ENCODE measurements at places on chromosomes 4 and X.

DNA sequence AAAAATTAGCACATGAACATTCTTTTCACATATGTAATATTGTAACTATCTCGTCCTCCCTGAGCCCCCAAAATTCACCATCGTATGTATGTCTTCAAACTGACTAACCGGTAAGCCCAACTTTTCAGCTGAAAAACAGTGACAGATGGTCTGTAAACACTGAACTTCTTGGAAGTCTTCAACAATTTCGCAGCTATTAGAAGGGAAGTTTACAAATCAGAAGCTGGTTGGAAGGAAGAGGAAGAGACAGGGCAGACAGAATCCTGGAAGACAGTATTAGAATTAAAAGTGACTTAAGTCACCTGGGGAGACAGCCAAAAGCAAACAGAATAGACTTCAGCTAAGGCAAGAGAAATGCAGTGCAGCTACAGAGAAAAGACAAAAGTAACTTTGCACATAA, 858.4 kb downstream of the ADGRL3 start:
- no peaks in the 10 kb centered on the region for H3K4me1 ChIP-seq
- no peaks in the 10 kb centered on the region for H3K36me3 ChIP-seq
- DNase-seq, result no peak
- H3K4me3 ChIP-seq, result no peak overlapping the region
- H3K27ac ChIP-seq, result no peak overlapping the region
- H3K27me3 ChIP-seq, result no peaks in the 10 kb centered on the region

DNA sequence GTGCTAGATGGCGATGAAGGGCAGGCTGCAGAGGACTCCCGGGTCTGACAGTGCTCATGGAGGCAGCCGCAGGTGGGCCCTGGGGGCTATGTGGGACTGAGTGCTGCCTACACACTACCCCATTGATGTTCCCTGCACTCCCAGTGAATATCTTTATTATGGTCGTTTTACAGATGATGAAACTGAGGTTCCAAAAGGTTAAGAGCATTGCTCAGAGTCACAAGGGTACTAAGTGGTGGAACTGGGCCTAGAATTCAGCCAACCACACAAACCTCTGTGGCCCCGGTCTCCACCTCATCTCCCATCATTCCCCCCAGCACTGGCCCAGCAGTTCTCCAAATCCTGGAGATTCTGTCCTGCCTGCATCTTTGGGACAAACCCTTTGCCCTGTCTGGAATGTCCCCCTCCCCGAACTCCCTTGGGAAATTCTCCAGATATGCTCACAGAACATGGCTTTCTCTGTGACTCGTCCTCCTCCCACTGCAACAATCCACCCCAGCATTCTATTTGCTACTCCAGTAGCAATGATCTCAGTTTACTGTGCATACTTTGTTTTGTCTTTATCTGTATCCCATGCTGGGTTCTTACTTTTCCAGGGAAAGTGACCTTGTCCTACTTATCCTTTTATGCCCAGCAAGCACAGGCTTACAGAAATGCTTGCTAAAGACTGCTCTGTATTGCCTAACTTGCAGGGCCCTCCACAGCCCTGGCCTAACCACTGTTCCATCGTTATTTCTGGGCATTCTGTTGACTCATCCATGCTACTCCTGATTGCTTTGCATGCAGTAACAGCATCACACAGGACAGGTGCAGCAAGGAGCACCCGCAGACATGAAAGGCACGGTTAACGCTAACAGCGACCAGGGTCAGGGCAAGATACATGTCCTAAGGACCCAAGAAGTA, 14.0 kb downstream of the PNMA6F start:
- H3K36me3 ChIP-seq, result no peaks in the 10 kb centered on the region
- DNase-seq, result no peak
- H3K27ac ChIP-seq, result no peak overlapping the region
- H3K27me3 ChIP-seq, result peaks cover 10% of the 10 kb centered on the region
- no peak overlapping the region for H3K4me3 ChIP-seq

- peaks cover 36% of the 10 kb centered on the region for H3K4me1 ChIP-seq
- H3K4me3 ChIP-seq, result no peak overlapping the region
- no peaks in the 10 kb centered on the region for H3K36me3 ChIP-seq
- H3K27me3 ChIP-seq, result no peaks in the 10 kb centered on the region
Observed at GRCh38 chr4:177960566-177960965, 518.3 kb upstream of the AGA start.

DNA sequence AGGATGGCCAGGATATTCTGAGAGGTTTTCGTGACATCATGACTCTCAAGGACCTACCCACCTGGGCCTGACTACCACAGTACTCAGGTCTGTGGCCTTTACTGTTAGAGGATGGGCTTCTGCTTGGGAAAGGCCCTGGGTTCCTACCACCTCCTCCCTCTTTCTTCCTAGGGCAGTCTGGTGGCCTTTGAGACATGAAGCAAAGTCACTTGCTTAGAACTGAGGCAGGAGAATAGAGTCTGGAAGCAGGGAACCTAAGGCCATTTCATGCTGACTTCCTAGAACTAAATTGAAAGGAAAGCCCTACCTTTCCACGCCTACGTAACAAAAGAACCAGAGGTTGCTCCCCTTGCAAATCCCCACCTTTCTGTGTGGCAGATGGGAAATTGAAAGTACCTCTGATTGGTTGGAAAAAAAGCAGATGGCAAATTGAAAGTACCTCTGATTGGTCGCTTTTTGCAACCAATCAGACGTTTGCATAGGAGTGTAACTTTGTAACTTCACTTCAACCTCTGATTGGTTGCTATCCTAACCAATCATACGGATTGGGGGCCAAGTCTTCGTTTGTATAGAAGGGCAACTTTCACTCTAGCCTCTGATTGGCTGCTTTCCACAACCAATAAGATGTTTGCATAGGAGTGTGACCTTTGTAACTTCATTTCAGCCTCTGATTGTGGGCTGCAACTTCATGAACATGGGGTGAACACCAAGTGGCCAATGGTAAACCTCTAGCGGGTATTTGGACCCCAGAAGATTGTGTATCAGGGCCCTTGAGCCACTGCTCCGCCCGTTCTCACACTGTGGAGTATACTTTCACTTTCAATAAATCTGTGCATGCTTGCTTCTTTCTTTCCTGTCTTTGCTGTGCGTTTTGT, 9.9 kb upstream of the AKAP14 start:
- no peaks in the 10 kb centered on the region for H3K27me3 ChIP-seq
- DNase-seq, result peak; percentile 14
- H3K27ac ChIP-seq, result no peak overlapping the region
- peaks cover under 1% of the 10 kb centered on the region for H3K4me1 ChIP-seq
- no peak overlapping the region for H3K4me3 ChIP-seq
- no peaks in the 10 kb centered on the region for H3K36me3 ChIP-seq

GRCh38 chrX:54786967-54787366, 11.1 kb downstream of the ITIH6 start:
- no peaks in the 10 kb centered on the region for H3K4me1 ChIP-seq
- DNase-seq, result no peak
- peaks cover 8% of the 10 kb centered on the region for H3K27me3 ChIP-seq
- H3K36me3 ChIP-seq, result no peaks in the 10 kb centered on the region
